ENCODE measurements at places on chromosomes 6 and 20.

- no peak for DNase-seq
Measured at GRCh38 chr20:23234311-23235078, 116.1 kb upstream of the NXT1 start.

DNA sequence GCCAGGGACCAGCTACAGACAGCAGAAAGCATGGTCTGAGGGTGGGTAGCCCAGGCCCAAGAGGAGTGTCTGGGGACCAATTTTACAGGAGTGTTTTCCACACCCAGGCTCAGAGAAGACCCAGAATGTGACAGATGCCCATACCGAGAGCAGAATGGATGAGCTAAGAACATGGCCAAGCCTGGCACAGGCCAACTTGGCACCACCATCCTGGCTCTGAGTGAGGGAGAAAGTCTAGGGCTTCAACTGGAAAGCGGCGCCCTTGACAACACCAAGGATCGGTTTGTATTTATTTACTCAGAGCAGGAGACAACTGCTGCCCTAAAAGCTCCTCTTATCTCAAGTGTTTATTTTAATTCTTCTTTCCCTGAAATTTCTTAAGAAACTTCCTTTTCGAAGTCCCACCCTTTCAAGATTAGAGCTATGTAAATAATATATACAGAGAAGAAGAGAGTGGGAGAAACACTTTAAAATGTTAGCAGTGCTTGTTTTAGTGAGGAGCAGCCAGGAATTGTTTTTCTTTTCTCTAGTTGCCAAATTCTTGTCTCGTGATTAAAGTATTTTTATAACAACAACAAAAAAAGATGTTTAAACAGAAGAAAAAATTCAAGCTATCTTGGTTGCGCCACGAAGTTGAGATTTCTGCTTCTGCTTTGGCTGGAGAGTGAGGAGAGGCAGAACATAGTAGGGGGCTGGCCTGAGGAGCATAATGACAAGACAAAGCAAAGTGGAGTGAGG is 16.2 kb downstream of the TNXB start:
- peak; percentile 56 for DNase-seq

- DNase-seq, result peak; percentile 47
Measured at GRCh38 chr6:22271081-22271480, 25.8 kb downstream of the PRL start.

GRCh38 chr6:53290537-53291510 is 57.9 kb downstream of the ELOVL5 start:
- no peak for DNase-seq

GRCh38 chr6:163679753-163680152 is 265.2 kb downstream of the QKI start:
- DNase-seq, result peak; percentile 16

DNA sequence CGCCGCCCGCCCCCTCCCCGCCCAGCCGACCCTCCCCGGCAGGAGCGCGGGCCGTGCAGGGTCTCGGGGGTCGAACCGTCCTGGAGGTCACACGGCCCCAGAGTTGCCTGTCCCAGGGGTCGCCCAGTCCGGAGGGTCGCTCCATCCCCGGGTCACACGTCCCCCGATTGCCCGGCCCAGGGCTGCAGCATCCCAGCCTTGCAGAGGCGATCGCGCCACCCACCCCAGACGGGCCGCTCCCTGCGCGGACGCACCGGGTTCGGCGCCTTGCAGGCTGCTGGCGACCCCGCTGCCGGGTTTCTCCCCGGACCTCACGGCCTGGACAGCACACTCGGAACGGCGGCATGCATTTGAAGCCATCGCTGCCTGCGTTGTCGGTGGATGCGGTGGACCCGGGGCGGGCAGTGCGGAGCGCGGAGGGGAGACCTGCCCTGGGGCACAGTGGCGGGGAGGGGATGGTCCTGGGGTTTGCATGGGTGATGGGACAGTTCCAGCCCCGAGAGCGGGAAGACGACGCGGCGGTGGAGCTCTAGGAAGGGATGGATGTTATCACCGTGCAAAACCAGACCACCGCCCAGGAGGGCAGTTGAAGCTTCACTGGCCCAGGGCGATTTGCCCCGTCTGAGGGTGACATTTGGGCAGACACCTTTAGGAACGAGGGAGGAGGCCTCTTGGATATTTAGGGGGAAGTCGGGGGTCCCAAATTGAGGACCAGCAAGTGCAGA is 22.7 kb upstream of the FRMD1 start:
- no peak for DNase-seq

- no peak for DNase-seq
Measured at GRCh38 chr20:8844179-8844578, 224.7 kb upstream of the PLCB4 start.

GRCh38 chr6:125821825-125822281 is 31.1 kb downstream of the NCOA7 start:
- DNase-seq, result peak; percentile 9

- no peak for DNase-seq
Measured at GRCh38 chr20:44067650-44068081, 119.3 kb downstream of the JPH2 start.

- DNase-seq, result no peak
Measured at GRCh38 chr6:135305684-135306083, 124.6 kb downstream of the MYB start.

GRCh38 chr20:50344232-50345071 is 153.8 kb downstream of the CEBPB start:
- DNase-seq, result no peak

DNA sequence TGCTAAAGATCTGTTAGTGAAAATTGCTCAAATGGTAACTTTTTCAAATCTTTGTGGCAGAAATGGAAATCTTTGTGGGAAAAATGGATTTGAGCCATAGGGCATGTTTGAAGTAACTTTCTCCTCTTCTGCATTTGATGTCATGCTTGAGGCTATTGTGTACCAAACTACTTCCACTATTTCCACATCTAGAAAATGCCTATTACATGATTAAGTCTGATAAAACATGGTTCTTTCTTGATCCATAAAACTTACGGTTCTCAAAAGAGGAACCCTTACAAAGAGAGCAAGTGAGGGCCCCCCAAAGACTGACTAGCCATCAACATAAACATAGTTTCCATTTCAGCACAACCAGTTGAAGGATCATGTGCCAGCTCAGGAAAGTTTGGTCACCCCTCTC is 150.6 kb downstream of the NFATC2 start:
- no peak for DNase-seq

DNA sequence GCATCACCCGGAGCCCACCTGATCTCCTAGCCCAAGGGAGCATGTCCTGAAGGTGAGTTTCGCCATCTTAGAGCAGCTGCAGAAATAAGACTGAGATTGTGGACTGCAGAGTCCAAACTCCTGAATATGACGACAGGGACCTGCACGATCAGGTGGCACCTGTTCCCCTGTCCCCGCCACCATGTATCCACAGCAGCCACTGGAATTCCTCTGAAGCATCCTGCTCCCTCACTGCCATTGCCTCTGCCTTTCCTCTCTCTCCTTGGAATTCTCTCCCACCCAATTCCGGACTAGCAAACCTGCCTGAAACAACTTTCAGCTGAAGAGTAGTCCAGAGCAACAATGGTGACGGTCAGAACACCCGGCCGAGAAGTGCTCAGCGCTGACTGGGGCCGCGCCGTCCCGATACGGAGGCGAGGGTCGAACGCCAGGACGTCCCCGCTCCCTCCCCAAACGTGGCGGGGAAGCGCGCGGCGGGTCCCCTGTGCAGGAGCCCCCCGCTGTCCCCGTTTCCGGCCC is 694 bp upstream of the FAM120B start:
- no peak for DNase-seq

GRCh38 chr6:52019092-52019491 is 68.3 kb downstream of the PKHD1 start:
- no peak for DNase-seq

GRCh38 chr6:110055387-110055735 is 77.2 kb downstream of the GPR6 start:
- no peak for DNase-seq

GRCh38 chr6:144036835-144037195 is 28.8 kb upstream of the PLAGL1 start:
- DNase-seq, result no peak

Measured in fibroblast of skin of right biceps (primary cell).